Neuronal stem cell (in vitro differentiated cells): ENCODE measurements at places on chromosomes 16 and 17.

- no peak overlapping the region for H3K4me3 ChIP-seq
- DNase-seq = no peak
- no peaks in the 10 kb centered on the region for H3K27me3 ChIP-seq
Observed at GRCh38 chr17:73689596-73690275, 45.5 kb upstream of the SDK2 start.

- no peak overlapping the region for H3K27ac ChIP-seq
- no peak for DNase-seq
- no peak overlapping the region for H3K4me3 ChIP-seq
- H3K27me3 ChIP-seq = no peaks in the 10 kb centered on the region
- H3K4me1 ChIP-seq = peaks cover 18% of the 10 kb centered on the region
Observed at GRCh38 chr16:83817022-83817421, 9.2 kb downstream of the HSBP1 start.

DNA sequence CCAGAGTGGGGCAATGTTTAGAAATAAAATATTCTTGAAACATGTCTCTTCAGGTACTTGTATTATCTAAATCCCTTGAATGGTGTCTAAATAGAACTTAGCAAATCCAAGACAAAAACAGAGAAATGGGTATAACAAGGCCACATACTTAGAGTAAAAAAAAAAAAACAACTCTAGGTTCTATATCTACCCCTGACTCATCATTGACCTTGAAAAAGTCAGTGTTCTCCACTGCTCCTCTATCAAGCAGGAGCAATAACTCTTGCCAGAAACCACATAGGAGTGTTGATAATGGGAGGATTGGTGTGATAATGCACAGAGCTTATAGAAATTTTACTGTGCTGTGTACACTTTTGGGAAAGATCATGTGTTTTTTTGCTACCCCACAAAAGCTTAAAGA, 296.6 kb upstream of the PMFBP1 start:
- H3K36me3 ChIP-seq = no peaks in the 10 kb centered on the region
- H3K27me3 ChIP-seq = no peaks in the 10 kb centered on the region
- H3K27ac ChIP-seq = no peak overlapping the region
- peaks cover 9% of the 10 kb centered on the region for H3K4me1 ChIP-seq
- no peak overlapping the region for H3K4me3 ChIP-seq
- DNase-seq = no peak

- H3K4me1 ChIP-seq = no peaks in the 10 kb centered on the region
- H3K36me3 ChIP-seq = peaks cover 21% of the 10 kb centered on the region
- no peaks in the 10 kb centered on the region for H3K27me3 ChIP-seq
- H3K27ac ChIP-seq = no peak overlapping the region
- no peak for DNase-seq
Observed at GRCh38 chr17:47164263-47164662, 24.8 kb downstream of the CDC27 start.

- no peak overlapping the region for H3K4me3 ChIP-seq
- H3K4me1 ChIP-seq = no peaks in the 10 kb centered on the region
- H3K27ac ChIP-seq = no peak overlapping the region
- H3K36me3 ChIP-seq = peaks cover 15% of the 10 kb centered on the region
- H3K27me3 ChIP-seq = no peaks in the 10 kb centered on the region
Observed at GRCh38 chr16:28313587-28313986, 21.3 kb downstream of the SBK1 start.

DNA sequence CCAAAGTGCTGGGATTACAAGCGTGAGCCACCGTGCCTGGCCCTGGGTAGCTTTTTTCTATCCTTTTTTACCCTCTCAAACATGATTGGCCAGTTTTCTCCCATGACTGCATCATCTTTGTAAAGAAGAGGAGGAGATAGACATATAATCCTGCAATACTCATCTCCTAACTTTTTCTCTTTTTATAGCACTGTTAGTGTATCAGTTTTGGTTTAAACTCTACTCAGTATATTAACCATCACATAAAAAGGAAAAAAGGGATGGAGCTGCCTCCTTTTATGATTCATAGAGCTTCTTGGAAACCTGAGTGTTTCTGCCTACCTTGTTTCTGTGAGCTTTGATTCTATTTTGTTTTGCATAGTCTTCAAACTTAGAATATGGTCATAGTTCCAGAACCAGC, 12.0 kb upstream of the TMEM106A start:
- no peak overlapping the region for H3K4me3 ChIP-seq
- H3K36me3 ChIP-seq = peaks cover 36% of the 10 kb centered on the region
- no peak for DNase-seq
- H3K4me1 ChIP-seq = no peaks in the 10 kb centered on the region
- no peaks in the 10 kb centered on the region for H3K27me3 ChIP-seq

- no peak for DNase-seq
- no peaks in the 10 kb centered on the region for H3K4me1 ChIP-seq
- no peaks in the 10 kb centered on the region for H3K36me3 ChIP-seq
- no peak overlapping the region for H3K4me3 ChIP-seq
- H3K27ac ChIP-seq = no peak overlapping the region
Observed at GRCh38 chr16:66147291-66147690, 219.2 kb upstream of the CDH5 start.

GRCh38 chr16:24717411-24717810, 12.0 kb upstream of the TNRC6A start:
- H3K27ac ChIP-seq = no peak overlapping the region
- DNase-seq = no peak
- no peaks in the 10 kb centered on the region for H3K4me1 ChIP-seq

DNA sequence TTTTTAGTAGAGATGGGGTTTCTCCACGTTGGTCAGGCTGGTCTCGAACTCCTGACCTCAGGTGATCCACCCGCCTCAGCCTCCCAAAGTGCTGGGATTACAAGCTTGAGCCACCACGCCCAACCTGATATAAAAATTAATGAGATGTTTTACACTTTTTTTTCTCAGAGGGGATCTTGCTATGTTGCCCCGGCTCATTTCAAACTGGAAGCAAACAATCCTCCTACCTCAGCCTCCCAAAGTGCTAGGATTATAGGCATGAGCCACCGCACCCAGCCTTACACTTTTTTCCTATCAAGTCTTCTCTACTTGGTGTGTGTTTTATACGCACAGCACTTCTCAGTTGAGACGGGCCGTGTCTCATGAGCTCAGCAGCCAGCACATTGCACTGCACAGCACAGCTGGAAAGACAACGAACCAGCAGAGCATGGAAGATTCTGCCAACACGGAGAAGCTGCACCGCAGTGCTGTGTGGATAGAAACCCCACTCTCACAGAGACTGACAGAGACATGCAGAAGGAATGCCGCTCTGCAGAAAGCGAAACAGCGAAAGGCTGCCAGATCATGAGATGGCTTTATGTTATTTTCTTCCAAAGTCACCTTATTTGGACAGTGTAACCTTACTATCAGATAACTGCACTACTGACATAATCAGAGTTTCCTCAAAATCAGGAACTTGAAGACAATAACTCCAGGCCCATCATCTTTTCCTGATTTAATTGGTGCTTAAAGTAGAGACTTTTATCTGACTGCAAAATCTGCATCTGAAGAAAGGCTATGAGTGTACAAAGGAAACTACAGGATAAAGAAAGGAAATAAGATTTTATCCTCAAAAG, 6.5 kb upstream of the QRICH2 start:
- no peak overlapping the region for H3K27ac ChIP-seq
- peaks cover 20% of the 10 kb centered on the region for H3K36me3 ChIP-seq
- H3K4me3 ChIP-seq = no peak overlapping the region
- no peak for DNase-seq
